CD4-positive, alpha-beta T cell treated with Interferon gamma for 1 hour (primary cell): ENCODE measurements at places on chromosomes 13 and 19.

DNA sequence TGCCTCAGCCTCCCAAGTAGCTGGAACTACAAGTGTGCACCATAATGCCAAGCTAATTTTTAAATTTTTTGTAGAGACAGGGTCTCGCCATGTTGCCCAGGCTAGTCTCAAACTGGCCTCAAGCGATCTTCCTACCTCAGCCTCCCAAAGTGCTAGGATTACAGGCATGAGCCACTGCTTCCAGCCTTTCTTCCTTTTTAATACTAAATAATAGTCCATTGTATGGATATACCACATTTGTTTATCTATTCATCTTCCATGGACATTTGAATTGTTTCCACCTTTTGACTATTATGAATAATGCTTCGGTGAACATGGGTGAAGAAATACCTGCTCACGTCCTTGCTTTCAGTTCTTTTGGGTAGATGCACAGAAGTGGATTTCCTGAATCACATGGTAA lies 24.4 kb downstream of the GARRE1 start:
- DNase-seq = no peak

DNA sequence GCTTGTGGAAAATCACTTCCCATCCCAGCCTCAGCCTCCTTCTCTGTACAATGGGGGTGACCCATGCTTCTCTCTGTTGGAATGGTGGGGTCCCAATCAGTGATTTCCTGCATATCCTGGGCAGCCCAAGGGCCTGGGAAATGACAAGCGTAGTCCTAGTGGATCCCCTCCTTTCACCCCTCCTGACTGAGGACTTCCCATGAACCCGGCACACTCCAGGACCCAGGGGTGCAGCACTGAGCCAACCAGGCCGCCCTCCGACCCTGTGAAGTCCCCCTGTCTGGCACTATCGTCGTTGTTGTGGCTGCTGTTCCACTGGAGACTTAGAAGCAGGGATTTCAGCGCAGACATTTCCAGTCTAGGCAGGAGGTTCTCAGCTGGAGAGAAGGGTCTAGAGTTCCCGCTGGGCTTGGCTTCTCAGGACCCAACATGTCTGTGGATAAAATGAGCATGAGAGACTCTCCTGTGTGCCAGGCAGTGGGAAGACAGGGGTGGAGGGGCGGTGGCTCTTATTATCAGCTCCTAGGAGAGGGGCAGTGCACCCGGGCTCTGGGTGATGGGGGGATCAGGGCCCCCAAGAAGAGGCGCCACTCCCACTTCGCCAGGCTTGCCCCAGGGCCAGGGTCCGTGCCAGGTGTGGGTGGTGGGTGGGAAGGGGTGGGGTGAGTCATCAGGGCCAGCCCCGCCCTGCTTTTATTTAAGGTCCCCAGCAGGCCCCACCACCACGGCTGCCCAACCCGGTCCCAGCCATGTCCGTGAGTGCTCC lies at the start of gene LGALS7B:
LGALS7B (plus strand) TSS at position 723 of the 766 bp plus-strand sequence; CDS start at position 750, 27 bp downstream.
- DNase-seq = no peak

DNA sequence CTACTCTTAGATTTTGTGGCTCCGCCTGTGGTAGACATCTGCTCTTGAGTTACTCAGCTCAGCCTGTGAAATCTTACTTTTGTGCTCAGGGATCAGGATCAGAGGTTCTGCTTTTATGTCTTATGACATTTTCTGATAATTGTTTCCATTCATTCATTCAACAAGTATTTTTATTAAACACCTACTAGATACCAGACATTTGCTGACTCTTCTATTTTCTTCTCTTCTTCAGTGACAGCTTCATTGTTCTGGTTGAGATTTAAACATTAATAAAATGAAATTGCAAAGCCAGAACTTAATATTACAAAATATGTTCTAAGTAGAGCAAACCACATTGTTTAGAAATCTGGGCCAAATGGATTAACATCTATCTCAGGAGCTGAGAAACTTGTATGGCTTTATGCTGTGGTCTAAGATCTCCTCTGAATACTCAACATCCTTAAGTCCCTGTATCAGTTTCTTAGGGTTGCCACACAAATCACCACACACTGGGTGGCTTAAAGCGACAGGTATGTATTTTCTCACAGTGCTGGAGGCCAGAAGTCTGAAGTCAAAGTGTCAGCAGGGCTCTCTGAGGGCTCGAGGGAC lies 15.8 kb upstream of the MICU2 start:
- DNase-seq = no peak

DNA sequence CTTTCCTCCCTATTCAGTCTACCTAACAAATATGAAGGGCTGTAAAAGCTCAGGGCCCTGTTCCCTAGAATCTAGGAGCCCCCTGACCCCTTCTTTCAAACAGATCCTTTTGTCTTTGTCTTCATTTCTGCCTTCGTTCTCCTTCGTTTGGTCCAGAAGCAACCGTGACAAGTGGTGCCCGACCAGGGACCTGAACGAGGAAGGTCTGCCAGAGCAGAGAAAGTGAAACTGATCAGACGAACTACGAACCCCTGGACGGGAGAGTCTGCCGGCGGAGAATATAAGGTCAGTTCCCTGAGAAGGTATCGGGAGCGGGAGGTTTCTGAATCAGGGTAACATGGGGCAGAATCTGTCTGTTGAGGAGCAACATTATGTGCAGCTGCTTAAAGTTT lies 751 bp downstream of the ERVK3-1 start:
- no peak for DNase-seq

DNA sequence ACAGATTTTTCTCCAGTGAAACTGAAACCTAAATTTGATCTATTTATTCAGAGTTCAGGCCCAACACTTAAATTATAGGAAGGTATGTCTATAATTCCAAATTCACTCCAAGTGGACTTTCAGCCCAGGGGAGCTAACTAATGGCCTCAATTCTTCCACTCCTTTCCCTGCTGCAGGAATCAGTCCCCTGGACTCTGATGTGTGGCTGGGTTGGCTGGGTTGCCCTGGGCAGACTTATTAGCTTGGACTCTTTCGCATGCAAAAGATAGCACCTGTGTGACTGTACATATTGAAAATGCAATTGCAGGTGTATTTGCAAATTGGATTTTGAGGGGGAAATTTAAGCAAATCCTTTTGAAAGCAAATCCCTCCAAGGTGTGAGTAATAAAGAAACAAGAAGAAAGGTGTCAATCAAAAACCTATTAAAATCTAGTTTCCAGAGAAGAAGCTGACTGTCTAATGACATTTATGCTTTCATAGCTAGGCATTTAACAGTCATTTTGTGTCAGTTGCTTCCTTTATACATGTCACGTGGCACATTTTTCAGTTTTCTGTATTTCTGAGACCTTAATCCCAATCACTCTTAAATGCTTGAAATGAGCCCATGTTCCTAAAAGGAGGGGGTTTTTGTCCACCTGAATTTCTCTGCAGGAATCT lies 42.7 kb downstream of the KLF5 start:
- DNase-seq = no peak

DNA sequence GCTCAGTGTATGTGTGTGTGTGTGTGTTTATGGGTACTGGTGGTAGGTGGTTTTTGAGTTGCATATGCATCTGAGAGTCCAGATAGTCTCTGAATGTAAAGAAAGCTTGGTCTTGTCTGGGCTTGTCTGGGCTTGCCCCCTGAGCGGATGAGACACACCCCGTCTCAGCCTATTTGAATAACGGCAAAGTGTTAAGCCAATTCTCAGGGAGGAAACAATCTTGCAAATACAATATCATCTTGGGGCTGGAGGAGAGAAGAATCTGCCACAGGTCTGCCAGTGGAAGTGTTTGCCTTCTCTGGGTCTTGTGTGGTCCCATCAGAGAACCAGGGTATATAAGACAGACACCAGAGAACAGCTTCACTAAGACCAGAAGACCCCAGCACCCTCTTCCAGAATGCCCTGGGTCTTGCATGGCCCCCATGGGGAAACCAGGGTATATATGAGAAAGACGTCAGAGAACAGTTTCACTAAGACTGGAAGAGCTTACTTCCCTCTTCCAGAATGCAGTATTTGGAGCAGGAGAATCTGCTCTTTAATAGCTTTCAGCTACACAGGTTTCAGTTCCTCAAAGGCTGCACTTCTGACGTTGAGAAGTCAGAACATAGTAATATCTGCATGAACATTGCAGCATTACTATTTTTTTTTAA lies 13.3 kb downstream of the CD70 start:
- DNase-seq = no peak

DNA sequence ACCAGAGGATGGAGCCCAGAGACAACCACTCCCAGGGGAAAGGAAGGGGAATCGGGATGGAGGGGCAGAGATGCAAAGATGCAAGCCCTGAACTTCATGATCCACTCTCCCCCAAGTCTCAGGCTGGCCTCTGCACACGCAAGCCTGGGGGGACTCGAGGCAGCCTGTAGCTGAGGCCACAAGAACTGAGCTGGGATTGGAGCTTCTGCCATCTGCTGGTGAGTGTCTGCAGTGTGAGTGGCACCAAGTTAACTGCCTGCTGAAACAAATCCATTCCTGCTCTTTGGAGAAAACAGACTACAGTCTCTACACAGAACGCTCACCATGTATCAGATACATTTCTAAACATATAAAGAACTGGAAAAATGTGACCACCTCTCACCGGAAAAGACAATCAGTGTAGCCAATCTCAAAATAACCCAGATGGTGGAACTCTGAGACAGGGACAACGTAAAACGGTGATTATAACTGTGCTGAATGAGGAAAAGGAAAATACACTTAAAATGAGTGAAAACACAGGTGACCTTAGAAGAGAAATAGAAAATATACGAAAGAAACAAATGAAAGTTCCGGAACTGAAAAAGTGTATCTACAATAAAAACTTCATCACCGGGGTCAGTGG lies 62.1 kb downstream of the KLF2 start:
- DNase-seq = peak; percentile 64
